GF-D8 (cell line): ENCODE measurements at places on chromosomes 4 and X.

GRCh38 chrX:132737743-132738142 is 220.7 kb downstream of the HS6ST2 start:
- peak; percentile 5 for DNase-seq

- DNase-seq, result no peak
Observed at GRCh38 chrX:97841544-97842179, 958.0 kb downstream of the RPA4 start.

GRCh38 chrX:139640259-139640658 is 67.7 kb downstream of the MCF2 start:
- no peak for DNase-seq

- no peak for DNase-seq
Observed at GRCh38 chrX:79117078-79117477, 27.4 kb upstream of the GPR174 start.

- DNase-seq, result no peak
Observed at GRCh38 chrX:46326161-46326560, 219.1 kb downstream of the ZNF674 start.

GRCh38 chr4:118760092-118760491 is 74.9 kb downstream of the METTL14 start:
- DNase-seq, result no peak

- no peak for DNase-seq
Observed at GRCh38 chr4:31089815-31090214, 369.6 kb downstream of the PCDH7 start.

DNA sequence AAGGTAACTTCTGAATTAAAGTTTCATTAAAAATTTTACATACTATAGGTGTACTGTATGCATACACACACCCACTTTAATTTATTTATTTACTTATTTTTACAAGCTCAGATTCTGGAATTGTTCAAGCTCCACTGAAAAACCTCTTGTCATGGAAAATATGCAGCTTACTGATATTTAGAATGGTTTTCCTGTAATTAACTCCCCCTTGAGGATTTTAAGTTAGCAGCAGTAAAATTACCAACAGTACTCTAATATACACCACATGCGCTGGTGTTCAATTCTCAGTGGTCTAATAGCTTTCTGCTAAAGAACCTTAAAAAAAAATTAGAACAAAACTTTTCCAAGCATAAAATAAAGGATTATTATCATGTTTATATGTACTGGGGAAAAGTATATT is 12.0 kb downstream of the MAB21L2 start:
- no peak for DNase-seq
